ELF-1 (cell line): ENCODE measurements at places on chromosomes 12 and 14.

GRCh38 chr12:27965966-27966365, 6.6 kb downstream of the PTHLH start:
- DNase-seq: no peak

GRCh38 chr14:78251308-78251707, 81.1 kb downstream of the NRXN3 start:
- DNase-seq: no peak

DNA sequence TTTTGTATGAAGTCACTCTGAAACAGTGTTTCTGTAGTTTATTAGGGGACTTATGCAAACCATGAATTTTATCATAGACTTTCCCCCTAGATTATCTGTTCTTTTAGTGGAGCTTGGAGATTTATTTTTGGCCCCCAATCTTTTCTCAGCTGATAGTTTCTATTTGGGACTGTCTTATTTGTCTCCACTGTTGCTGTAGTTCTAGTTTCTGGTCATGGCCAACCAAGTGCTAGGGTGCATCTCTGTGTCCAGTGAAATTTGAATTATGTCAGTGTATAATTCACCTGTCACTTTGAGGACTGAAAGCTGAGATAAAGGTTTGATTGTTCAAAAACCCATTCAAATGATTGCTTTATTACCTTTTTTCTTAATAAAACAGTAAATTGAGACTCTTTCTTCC, 61.3 kb downstream of the KTN1 start:
- no peak for DNase-seq

- DNase-seq: no peak
Measured at GRCh38 chr12:75933101-75933500, 98.5 kb downstream of the PHLDA1 start.

DNA sequence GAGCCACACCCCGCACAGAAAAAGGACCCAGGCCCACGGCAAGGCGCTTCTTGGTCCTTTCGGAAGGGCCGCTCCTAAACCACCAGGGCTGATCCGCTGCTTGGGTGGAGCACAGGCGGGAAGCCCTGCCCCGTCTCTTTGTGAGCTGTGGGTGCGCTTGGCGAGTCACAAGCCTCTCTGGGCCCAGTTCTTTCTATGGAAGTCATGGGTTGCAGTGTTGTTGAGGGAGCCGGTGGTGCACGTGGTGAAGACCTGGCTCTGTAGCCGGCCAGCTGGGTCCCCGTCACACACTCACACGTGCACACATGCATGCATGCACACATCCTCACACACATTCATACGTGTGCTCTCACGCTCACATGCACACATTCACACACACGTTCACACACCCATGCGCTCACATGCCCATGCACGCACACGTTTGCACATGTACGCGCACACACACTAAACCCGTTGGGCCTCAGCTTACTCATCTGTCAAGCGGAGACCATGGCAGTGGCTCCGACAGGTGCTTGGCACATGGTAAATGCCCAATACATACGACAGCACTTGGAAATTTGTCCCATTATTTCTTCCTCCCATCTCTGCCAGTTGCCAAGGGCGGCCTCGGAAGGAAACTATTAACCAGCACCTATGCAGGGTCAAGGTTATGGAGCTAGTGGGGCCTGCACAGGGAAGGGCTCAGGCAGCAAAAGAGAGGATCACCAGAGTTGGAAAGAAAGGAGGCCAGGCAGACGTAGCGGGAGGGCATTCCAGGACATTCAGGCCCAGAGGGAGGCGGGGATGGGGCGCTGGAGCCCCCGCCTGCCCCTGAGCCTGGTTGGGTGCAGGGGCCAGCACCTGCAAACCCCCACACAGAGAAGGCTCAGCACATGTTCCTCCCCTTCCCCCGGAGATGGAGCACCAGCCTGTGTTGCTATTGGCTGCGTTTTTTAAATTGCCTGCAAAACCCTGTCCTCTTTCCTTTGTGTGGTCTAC, 96.9 kb downstream of the SETD3 start:
- DNase-seq: no peak

GRCh38 chr14:94592457-94592856, 11.2 kb downstream of the SERPINA5 start:
- DNase-seq: no peak

GRCh38 chr12:48973941-48974673, 2.6 kb upstream of the WNT10B start:
- peak; percentile 84 for DNase-seq

DNA sequence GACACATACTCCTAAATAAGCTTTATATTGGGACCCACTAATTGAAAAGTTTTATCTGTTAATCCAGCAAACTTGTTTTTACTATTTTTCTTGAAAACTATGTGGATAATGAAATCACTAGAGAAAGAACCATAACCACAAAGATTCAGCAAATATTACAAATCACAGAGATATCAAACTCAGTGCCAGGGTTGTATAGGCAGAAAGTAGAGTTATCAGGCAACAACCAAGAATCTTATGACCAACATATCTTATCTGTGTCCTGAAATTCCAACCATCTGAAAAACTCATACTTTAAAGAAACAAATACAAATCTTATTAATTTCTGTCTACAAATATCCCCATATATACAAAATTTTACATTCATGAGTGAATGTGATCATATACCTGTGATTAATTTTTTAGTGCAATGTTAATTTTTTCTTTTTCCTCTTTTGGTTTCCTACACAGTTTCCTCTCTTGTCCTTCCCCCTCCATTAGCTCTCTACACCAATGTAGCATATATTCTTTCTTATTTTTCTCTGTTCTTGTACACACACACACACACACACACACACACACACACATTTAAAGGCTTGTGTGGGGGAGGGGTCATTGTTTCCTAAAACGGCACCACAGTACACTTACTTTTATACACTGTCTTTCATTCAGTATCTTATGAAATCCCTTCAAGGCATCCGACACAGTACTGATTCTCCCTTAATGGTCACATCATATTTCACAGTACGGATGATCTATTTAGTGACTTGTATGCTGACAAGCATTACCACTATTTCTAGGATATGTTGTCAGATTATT, 18.6 kb downstream of the AMN1 start:
- DNase-seq: no peak
